ENCODE measurements at places on chromosomes 6 and 20.

- no peak for DNase-seq
Observed at GRCh38 chr20:53493311-53493857, 100.3 kb downstream of the ZNF217 start.

- DNase-seq = no peak
Observed at GRCh38 chr20:23195636-23196035, 109.5 kb upstream of the CD93 start.

DNA sequence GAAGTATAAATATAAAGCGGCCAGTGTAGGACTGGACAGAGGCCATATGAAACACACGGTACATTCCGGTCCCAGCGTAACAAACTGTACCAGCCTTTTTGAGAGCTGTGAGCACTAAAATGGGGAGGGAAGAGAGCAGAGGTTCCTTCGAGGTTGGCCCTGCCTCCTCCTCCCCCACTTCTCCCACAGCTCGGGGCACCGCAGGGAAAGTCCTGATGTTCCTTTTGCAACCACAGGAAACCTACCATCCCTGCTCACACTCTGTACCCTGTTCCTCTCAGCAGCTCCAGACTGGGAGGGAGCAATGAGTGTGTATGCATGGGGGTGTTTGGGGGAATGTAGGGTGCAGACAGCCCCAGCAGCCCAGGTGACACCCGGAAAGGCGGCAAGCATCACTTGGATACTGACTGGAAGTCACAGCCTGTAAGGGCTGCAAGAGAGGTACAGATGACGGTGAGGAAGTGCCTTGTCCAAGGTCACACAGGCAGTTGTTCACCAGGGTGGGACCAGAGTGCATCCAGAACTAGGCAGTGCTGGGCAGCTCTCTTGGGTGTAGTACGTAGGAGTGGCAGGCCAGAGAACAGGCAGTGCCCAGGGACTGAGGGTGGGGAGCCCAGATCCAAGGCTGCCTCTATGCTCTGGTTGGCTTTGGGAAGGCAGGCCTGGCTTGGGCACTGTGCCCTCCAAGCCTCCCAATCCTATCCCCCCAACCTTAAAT is 11.0 kb upstream of the ARMC12 start:
- DNase-seq = no peak

DNA sequence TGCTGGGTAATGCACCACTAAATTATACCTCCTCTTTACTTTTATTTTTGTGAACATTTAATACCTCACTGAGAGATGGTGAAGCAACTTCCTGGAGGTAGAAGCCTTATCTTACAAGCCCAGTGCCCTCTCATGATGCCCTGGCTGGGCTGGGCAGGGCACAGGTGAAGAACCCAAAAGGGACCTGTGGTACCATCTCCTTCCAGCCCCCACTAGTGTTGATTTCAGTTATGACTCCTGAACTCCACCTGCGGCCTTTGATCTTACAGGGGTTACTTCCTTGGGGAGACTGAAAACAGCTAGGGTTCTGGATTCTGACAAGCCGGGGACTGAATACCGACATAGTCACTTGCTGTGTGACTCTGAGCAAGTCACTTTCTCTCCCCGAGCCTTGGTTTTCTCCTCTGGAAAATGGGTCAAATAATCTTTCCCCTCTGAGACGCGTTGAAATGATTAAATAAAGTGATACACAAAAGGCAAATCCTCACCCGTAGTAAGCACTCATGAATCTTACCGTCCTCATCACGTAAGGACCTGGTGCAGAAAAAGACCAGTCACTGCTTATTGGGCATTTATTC is 1.2 kb downstream of the SLC13A3 start:
- no peak for DNase-seq

DNA sequence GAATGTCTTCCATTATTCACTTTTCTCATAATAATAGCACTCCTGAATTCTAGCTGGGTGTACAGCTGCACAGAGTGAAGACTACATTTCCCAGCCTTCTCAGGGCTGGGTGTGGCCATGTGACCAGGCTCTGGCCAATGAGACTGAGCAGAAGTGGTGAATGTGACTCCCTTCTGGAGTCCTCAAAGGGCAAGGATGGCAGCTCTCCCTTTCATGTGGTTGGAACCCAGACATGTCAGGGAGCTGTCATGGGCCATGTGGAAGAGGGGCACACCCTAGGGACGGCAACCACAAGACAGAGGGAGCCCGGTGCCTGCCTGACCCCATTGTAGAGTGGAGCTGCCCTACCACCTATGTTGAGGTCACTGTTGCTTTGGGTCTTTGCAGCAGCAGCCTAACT is 312.8 kb upstream of the SULF2 start:
- no peak for DNase-seq

GRCh38 chr20:17629025-17629424 is 53.0 kb downstream of the RRBP1 start:
- DNase-seq = no peak

DNA sequence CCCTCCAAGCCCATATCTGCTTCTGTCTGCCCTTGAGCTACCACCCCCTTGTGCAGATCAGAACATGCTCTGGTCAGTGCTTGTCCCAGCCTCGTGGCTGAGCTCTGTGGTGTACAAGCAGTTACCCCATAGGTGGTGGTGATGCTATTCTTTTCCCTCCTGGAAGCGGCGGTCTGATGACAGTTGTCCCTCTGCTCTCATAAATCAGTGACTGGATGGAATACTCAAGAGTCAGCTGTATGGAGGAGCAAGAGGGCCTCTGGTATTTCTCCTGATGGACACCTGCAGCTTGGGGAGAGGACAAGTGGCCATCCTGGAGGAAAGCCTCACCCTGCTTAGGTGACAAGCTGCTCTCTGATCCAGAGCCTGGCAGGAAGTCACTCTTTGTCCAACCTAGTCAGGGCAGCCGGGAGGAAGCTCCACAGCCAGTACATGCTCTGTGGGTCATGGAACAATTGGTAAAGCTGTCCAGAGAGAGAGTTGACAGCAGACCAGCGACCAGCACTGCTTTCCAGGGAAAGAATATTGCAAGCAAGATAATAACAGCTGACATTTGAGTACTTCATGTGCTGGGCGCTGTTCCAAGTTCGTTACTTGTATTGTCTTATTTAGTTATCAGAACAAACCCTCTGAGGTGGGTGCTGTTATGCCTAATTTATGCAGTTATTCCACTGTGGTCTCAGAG is 47.1 kb downstream of the SCAND1 start:
- no peak for DNase-seq
